Heart left ventricle (tissue), 16 donors: ENCODE measurements at places on chromosomes 4 and X.

- no peak overlapping the region for H3K27ac ChIP-seq
- no peak for DNase-seq
- no peaks in the 10 kb centered on the region for H3K4me1 ChIP-seq
- no peaks in the 10 kb centered on the region for H3K27me3 ChIP-seq
- H3K4me3 ChIP-seq, result no peak overlapping the region
- H3K36me3 ChIP-seq, result no peaks in the 10 kb centered on the region
Measured at GRCh38 chr4:183602557-183603027, 56.4 kb downstream of the RWDD4 start.

- no peak overlapping the region for H3K27ac ChIP-seq
- H3K4me3 ChIP-seq, result no peak overlapping the region
- H3K27me3 ChIP-seq, result no peaks in the 10 kb centered on the region
- H3K36me3 ChIP-seq, result no peaks in the 10 kb centered on the region
- DNase-seq, result no peak
Measured at GRCh38 chr4:151304755-151305154, 20.6 kb downstream of the SH3D19 start.

- H3K4me1 ChIP-seq, result peaks cover 50% of the 10 kb centered on the region
- no peaks in the 10 kb centered on the region for H3K36me3 ChIP-seq
- no peak for DNase-seq
- H3K27me3 ChIP-seq, result peaks cover 12% of the 10 kb centered on the region
- H3K27ac ChIP-seq, result peak overlapping the region; percentile 49
- H3K4me3 ChIP-seq, result peak overlapping the region; percentile 13
Measured at GRCh38 chr4:1171311-1172227, 814 bp downstream of the SPON2 start.

DNA sequence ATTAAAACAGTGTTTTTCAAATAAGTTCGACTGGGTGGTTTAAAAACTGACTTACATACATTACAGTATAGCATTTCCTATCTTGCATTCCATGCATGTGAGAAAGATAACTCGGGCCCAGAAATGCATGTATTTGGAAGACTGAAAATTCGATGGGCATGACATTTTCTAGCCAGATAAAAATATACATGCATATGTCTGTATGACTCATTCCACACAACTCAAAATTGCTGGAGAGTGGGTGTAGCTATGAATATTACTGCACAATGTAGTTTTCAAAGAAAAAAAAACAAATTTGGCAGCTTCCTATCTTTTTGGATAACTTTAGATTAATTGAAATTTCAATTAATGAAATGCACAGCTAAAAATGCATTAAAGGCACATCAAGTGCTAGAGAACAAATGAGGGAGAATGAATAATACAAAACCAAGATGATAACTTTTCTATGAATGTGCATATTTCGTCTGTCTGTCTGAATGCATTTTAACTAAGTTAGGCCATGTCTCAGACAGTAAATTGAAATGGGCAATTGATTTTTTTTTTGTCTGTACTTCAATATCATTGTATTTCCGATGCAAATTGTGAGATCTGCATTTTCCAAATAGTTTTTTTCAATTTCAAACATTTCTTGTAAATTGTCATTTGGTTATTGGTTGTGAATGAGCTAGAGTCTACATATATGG, 54.5 kb upstream of the GABRA2 start:
- H3K36me3 ChIP-seq, result no peaks in the 10 kb centered on the region
- no peak overlapping the region for H3K4me3 ChIP-seq
- no peaks in the 10 kb centered on the region for H3K27me3 ChIP-seq
- H3K27ac ChIP-seq, result no peak overlapping the region
- DNase-seq, result no peak
- H3K4me1 ChIP-seq, result no peaks in the 10 kb centered on the region

- H3K27ac ChIP-seq, result no peak overlapping the region
- H3K36me3 ChIP-seq, result no peaks in the 10 kb centered on the region
- no peaks in the 10 kb centered on the region for H3K4me1 ChIP-seq
- DNase-seq, result no peak
- no peak overlapping the region for H3K4me3 ChIP-seq
Measured at GRCh38 chr4:165635951-165636350, 237.1 kb upstream of the TLL1 start.
